ENCODE measurements at places on chromosomes 4 and X.

- no peak for DNase-seq
Measured at GRCh38 chr4:153782581-153782980, 6.3 kb downstream of the SFRP2 start.

DNA sequence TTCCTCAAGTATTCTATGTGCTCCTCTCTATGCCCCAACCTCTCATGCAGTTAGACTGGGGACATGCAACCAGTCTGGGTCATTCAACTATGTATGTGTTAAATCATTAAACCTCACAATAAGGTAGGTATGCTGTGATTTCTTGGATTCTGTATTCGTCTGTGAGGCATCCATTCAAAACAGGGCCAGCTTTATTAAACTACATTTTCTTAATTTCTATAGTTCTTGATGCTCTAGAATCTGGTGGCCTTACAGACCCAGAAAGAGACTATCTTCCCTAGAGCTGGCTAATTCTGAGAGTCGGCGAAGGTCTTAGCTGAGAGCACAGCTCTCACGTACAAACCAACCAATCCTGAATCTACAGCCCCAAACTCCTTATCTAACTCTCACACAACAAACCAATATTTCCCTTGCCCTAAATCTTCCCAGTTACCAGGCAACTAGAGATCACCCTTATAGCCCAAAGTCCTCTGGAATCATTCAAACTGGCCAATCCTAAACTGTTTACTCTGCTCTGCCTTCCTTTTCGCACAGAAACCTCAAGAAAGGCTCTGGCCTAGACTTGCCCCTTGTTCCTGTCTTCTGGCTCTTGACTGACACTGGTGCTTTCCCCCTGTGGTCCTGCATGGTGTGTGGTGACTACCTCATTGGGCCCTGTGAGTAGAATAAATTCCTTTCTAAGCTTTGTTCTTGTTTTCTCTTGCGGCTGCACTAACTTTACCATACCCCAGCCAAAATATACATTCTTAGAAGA, 203.5 kb upstream of the TET2 start:
- no peak for DNase-seq

DNA sequence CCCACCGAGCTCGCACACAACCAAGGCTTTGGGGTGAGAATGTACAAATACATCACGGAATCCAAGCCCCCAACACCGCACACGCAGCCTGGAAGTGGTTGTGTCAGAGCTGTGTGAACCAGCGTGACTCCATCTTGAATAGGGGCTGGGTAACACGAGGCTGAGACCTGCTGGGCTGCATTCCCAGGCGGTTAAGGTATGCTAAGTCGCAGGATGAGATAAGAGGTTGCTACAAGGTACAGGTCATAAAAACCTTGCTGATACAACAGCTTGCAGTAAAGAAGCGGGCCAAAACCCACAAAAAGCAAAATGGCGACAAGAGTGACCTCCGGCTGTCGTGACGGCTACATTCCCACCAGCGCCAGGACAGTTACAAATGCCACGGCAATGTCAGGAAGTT, 258.4 kb downstream of the DHRSX start:
- DNase-seq: no peak

- no peak for DNase-seq
Measured at GRCh38 chrX:1213971-1214370, 1.5 kb upstream of the CRLF2 start.

Measured in stimulated activated CD4-positive, alpha-beta T cell treated with anti-CD3 and anti-CD28 coated beads, TNF-alpha, amount 100 ng/mL, for 48 hours (primary cell).